ENCODE measurements at places on chromosomes 5 and 9.
A peak's percentile ranks its signal among the peaks of the same experiment; 100 is the strongest.

DNA sequence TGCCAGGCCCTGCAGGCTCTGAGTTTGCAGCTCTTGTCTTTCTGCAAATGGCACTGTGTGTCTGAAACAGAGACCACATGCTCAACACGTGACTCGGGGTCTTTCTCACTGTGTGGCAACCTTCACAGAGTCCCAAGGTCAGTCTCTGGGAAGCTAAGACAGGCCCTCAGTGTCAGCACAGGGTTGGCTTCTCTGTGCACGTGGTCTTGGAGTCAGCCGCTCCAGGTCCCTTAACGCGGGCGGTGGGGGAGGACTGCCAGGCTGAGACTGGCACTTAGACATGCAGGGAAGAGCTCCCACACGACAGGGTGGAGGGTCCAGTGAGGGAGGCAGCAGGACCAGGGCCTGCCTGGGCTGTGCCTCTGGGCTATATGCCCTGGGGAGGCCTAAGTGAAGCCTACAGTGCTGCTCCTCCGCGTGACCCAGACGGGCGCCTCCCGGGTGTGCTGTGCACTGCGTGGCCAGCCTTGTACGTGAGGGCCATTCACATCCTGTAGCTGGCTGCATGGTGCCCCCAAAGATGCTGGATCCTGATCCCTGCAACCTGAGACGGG is 76.8 kb downstream of the ADAMTS2 start:
- DNase-seq: no peak

GRCh38 chr9:5626727-5627634 is 1.9 kb upstream of the RIC1 start:
- DNase-seq: peak; percentile 75

- no peak for DNase-seq
Observed at GRCh38 chr5:97554977-97555643, 372.1 kb upstream of the RIOK2 start.

DNA sequence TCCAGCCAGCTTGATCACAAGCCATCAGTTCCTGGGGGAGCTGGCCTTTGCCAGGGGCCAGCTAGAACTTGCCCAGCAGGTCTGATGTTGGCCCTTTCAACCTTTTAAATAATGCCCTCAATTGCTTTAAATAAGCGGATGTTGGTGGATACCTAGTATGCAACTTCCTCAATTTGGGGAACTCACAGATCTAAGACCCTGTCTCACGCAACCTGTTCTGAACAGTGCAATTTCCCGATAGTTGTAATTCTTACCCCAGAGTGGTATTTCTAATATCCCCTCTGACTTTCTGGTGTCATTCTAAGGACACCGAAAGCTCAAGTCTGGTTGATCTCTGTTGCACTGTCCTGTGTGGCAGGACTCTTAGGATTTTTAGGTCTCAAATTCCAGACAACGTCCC is 23.1 kb downstream of the GALNT12 start:
- DNase-seq: no peak

GRCh38 chr5:172420235-172420939 is 33.9 kb downstream of the SH3PXD2B start:
- DNase-seq: no peak

DNA sequence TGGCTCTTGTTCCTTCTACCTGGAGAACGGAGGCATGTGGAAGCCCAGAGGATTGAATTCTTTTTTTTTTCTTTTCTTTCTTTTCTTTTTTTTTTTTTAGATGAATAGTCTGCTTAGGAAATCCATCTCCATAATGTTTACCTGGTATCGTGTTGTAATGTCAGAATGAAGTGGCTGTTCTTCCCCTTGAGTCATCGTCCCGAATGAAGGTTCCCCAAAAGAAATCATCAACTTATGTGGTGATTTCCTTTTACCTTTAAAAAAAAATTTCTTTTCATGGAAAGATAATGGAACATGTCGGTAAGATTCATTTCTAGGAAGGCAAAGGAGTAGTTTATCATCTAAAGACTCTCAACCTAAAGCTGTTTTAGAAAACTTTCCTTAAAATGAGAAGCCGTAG is 59.7 kb downstream of the DOCK8 start:
- DNase-seq: no peak

- no peak for DNase-seq
Observed at GRCh38 chr5:107023732-107024131, 647.0 kb downstream of the EFNA5 start.

DNA sequence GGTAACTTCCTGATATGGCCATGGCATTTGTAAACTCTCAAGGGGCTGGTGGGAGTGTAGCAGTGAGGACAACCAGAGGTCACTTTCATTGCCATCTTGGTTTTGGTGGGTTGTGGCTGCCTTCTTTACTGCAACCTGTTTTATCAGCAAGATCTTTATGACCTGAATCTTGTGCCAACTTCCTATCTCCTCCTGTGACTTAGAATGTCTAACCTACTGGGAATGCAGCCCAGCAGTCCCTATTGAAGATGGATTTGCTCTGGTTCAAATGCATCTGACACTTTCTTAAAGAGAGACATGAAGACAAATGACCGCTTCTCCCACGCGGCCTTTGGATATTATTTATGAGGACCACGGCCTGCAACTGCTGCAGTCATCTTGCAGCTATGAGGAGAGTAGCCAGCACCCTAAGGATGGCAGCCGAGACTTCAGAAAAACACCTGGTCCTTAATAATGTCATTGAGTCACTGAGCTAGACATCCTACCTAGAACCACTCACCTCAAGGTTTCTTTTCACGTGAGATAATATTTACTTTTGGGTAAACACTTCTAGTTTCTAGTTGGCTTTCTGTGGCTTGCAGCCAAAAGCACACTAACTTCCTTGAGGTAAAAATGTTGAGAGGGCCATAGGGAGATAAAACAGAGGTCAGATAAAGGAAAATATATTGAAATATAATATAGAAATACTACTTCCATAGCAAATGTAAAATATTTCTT is 28.2 kb downstream of the CETN3 start:
- DNase-seq: no peak

DNA sequence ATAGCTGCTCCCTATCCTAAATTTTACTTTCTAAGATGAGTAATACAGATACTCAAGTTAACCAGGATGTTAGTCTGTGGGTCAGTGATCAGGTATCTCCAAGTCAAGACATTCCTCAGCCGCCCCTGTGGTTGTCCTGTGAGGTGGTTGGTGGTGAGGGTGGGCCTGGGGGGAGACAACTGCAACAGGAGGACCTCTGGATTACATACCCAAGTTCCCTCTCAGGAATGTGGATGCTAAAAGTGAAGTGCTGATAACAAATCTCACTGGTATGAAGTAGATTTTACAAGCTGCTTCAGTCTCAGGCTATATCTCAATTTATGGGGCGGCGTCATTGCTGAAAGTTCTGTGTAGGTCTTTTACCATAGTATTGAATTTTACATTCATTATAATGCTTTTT is 38.3 kb downstream of the SLC1A3 start:
- DNase-seq: no peak

- DNase-seq: no peak
Observed at GRCh38 chr5:96721351-96721977, 59.3 kb downstream of the CAST start.

DNA sequence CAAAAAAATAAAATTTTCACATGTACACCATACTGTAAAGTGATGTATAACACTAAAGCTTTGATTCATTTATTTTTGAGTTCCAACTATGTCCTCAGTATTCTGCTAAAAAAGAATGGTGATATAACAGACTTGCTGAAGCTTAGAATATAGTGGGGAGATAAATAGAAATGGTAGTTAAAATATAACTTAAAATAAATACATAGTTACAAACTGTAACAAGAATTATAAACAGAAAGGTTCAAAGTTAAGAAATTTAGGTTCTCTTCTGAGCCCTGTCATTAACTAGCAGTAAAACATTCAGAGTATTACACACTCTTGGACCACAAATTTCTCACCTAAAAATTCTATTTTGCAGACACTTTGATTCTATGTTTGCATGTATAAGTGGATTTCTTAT is 392.1 kb downstream of the ANXA1 start:
- no peak for DNase-seq
